ENCODE measurements at places on chromosomes 5 and 9.

- DNase-seq = no peak
These were observed 1.9 kb upstream of the SNAPC3 start for GRCh38 chr9:15420796-15421195.

DNA sequence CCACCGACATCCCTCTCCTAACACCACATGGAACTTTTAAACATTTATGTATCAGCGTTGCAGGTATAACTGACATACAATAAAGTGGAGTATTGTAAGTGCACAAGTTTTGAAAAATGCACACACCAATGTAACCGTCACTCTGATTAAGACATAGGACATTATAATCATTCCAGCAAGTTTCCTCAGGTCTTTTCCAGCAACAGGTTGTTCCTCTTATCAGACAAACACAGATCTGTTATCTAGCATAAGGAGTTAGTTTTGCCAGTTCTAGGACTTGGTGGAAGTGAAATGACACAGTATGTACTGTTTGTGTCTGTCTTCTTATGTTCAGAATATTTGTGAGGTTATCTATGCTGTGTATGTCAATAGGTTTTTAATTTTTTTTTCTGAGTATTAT lies 69.5 kb upstream of the TRPC7 start:
- DNase-seq = no peak

DNA sequence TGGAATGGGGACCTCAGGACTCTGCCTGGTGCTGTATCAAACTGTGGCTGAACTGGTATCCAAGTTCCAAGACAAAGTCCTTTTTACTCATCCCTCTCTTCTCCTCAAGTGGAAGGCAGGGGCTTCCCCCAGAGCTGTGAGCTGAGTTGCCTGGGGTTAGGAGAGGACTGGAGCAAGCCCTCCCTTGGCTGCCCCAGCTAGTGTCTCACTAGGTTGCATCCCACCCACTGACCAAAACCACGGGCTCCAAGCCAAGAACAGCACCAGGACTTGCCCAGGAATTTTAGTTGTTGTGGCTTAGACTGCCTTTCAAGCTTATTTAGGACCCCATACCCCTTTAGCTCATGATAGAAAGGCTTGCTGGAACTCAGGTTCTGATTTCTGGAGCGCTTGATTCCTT lies 158.7 kb upstream of the TNC start:
- DNase-seq = no peak

DNA sequence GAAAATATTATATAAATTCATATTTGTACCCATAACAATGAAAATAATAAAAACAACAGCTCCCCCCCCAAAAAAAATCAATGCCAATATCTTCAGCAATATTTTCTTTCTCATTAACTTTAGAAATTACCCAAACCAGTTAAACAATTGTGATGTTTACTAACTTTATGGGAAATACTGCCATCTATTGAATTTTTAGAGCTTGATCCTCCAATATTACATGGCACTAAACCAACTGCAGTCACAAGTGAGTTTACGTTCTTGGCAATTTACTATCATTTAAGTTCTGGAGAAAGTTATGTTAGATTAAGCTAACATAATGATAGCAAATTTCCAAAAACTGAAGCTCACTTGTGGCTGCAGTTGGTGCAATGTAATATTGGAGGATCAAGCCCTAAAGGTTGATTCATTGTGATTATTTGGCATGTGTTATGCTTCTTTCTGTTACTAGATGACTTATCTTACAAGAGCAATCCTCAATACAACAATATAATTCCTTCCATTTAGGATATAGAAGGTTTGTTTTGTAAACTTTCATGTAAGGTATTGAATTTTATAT lies 379.5 kb downstream of the CDH18 start:
- no peak for DNase-seq

DNA sequence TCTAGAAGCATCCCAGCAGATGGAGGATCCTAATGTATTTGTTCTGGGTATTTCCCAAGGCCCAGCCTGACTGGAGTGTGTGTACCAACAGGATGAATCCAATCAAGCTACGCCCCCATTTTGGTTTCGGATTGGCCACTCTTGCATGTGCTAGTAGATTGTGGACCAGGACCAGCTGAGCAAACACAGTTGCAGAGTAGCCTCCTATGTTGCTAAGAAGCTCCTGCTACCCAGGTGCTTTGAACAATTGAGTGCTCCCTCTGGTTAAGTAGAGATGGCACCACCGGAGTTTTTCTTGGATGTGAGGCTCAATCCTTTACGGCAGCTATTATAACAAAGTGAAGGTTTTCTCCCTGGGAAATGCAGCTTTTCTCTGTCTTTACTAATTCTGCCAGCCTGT lies 204.5 kb downstream of the NTRK2 start:
- DNase-seq = no peak

DNA sequence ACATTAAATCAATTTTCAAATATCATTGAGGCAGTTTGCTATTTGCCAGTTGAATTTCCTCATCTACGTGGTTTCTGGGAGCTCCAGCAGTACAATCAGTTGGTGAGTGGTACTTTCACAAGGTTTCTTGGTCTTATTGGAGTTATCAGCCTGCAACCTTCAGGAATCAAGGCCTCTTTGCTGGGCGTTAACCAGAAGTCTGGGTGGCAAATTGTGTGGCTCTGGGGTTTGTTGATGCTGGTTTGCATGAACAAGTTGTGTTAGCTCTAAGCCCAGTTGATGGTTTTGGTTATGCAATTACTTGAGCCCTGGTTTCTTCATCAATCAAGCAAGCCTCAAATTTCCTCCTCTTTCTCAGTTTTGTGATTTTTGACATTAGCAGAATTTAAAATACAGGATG lies 152.9 kb upstream of the ANKRD55 start:
- no peak for DNase-seq

Data from activated CD4-positive, alpha-beta T cell treated with anti-CD3 and anti-CD28 coated beads, Interleukin-2, amount 50 U/mL, for 48 hours (primary cell).